Central memory CD4-positive, alpha-beta T cell (primary cell): ENCODE measurements at places on chromosomes 16 and 17.

GRCh38 chr17:33469911-33470310 is 176.8 kb upstream of the ASIC2 start:
- no peak for DNase-seq

- no peak for DNase-seq
Observed at GRCh38 chr16:90083139-90083538, 6.0 kb upstream of the PRDM7 start.

- no peak for DNase-seq
Observed at GRCh38 chr17:10718547-10718946, 11.3 kb downstream of the TMEM220 start.

DNA sequence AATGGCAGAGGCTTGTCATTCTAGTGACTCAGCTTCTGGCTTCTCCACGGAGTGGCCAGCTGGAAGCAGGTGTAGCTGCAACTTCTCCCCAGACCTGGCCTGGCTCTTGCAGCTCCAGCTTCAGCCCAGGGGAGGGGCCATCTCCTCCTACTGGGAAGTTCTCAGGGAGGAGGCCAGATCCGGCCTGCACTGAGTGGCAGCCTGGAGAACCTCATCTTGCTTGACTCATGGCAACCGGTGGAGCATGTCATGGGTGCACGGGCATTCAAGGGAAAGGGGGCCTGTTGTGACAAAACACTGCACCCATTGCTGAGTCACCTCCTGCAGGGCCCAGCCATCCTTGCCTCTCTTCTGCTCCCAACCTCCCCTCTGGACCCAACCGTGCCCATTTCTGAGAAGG is 273.9 kb upstream of the MAF start:
- no peak for DNase-seq

DNA sequence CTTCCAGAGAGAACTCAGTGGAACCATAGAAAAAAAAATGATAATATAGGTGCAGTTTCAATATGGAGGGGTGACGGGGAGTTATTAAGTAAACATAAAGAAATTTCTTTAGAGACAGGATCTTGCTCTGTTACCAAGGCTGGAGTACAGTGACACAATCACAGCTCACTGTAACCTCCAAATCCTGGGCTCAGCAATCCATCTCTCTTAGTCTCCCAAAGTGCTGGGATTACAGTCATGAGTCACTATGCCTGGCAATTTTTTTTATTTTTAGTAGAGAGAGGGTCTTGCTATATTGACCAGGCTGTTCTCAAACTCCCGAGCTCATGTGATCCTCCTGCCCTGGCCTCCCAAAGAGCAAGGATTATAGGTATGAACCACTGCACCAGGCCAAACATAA is 48.8 kb downstream of the NLRC5 start:
- DNase-seq = no peak

GRCh38 chr16:27742333-27742732 is 192.4 kb downstream of the KATNIP start:
- DNase-seq = no peak

DNA sequence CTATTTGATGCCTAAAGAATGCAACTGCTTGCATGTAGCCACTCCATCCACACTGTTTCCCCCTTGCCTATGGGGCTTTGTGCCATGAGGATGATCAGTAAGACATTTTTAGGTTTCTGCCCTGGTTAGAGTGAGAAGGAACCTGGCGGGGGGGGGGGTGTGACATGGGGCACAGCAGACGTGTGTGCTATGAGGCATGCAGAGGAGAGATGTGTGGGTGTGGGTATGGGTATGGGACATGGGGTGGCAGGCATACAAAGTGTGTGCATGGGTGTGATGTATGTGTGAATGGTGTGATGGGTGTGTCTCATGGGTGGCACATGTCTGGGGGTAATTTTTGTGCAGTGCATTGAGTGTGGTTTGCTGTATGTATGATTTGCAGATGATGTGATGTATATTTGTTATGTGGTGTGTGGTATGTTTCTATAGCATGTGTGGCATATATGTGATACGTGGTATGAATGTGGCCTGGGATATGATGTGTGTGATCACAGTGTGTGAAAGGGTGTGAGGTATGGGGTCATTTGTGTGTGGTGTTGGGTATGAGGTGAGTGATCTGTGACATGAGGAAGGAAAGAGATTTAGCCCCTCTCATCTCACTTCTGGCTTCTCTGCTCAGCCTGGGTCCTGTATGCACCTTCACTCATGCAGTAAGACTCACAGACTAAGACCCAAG is 14.9 kb downstream of the CCDC182 start:
- no peak for DNase-seq

DNA sequence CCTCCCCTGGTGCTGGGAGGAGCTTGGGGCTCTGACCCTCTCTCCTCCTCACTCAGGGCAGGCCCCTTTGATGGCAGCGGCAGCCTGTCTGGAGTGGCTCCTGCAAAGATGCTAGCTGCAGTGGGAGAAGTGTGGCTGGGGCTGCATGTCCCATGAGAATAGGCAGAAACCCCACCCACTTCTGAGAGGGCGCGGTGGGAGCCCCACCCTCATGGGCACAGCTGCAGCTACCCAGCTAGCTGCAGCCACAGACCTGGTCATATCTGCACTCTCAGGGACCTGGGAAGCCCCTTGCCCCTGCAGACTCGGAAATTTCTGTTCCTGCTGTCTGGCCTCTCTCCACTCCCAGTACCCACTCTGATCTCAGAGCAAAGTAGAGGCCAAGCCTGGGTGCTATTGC is 72.2 kb upstream of the BRD7 start:
- DNase-seq = no peak

DNA sequence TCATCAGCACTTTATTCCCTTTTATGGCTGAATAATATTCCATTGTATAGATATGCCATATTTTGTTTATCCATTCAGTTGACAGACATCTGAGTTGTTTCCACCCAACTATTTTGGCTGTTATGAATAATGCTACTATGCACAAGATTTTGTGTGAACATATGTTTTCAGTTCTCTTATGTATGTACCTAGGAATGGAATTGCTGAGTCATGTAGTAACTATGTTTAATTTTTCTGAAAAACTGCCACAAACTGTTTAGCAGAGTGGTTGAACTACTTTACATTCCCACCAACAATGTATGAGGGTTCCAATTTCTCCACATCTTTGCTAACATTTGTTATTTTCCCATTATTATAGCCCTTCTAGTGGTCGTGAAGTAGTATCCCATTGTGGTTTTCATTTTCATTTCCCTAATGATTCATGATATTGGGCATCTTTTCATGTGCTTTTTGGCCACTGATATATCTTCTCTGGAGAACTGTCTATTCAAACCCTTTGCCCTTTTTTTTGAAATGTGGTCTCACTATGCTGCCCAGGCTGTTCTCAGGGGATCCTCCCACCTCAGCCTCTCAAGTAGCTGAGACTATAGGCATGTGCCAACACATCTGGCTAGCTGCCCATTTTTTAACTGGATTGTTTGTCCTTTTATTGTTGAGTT is 26.3 kb downstream of the SMURF2 start:
- DNase-seq = no peak
